ENCODE measurements at places on chromosomes 1 and 21.
A peak's percentile ranks its signal among the peaks of the same experiment; 100 is the strongest.

DNA sequence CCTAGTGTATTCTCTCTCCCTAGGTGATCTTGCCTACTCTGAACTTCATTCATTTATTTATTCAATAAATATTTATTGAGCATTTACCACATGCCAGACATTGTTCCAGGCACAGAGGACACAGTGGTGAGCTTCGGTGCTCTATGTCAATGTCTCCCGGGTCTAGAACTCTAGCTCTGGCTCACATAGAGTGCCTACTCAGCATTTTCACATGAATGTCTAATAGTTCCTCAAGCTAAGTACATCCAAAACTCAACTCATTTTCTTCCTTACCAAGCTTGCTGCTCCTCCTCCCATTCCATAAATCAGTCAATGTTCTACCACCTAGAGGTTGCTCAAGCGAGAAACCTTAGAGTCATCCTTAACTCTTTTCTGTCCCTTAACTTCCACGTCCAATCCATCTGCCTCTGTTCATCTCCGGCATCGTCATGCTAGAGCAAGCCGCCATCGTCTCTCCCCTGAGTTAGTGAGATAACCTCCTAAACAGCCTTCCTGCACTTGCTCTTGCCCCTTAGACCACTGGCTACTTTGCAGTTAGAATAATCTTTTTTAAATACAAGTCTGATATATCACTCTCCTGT lies 67.5 kb downstream of the TMEM53 start:
- no peak for DNase-seq

DNA sequence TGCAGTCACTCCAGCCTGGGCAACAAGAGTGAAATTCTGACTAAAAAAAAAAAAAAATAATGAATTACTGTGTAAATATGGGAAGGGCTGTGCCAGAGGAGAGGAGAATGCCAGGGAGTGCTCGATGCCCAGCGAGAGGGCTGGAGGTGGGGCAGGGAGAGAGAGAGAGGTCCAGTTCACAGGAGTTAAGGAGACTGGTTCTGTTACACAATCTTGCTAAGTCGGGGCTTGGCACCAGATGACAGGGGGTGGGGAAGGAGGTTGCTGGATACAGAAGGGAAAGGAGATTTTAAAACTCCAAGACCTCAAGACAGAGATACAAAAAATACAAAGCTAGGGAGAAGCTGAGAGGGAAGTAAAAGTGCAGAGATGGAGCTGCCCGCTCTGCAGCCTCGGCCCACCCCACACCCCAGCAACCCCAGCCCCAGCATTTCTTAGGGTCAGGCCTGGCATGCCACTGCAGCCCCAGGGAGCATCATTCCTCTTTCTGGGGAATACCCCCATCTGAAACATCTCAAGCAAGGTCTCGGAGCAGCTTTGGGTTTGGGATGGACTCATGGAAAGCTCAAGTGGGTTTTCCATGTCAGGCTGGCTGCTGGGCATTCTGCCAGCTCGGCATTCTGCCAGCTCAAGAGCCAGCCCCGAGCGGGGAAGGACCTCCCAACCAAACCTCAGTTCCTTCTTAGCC lies 991 bp downstream of the SELENBP1 start:
- peak; percentile 62 for DNase-seq

- DNase-seq = no peak
Observed at GRCh38 chr1:86648255-86648654, 56.1 kb upstream of the SH3GLB1 start.

DNA sequence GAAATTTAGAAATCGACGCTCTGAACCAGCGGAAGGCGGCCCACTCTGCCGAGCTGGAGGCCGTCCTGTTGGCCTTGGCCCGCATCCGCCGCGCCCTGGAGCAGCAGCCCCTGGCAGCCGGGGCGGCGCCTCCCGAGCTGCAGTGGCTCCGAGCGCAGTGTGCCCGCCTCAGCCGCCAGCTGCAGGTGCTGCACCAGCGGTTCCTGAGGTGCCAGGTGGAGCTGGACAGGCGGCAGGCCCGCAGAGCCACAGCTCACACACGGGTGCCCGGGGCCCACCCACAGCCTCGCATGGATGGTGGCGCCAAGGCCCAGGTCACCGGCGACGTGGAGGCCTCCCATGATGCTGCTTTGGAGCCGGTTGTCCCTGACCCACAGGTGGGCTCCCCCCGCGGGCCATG lies 47.0 kb upstream of the DIP2A start:
- DNase-seq = no peak

DNA sequence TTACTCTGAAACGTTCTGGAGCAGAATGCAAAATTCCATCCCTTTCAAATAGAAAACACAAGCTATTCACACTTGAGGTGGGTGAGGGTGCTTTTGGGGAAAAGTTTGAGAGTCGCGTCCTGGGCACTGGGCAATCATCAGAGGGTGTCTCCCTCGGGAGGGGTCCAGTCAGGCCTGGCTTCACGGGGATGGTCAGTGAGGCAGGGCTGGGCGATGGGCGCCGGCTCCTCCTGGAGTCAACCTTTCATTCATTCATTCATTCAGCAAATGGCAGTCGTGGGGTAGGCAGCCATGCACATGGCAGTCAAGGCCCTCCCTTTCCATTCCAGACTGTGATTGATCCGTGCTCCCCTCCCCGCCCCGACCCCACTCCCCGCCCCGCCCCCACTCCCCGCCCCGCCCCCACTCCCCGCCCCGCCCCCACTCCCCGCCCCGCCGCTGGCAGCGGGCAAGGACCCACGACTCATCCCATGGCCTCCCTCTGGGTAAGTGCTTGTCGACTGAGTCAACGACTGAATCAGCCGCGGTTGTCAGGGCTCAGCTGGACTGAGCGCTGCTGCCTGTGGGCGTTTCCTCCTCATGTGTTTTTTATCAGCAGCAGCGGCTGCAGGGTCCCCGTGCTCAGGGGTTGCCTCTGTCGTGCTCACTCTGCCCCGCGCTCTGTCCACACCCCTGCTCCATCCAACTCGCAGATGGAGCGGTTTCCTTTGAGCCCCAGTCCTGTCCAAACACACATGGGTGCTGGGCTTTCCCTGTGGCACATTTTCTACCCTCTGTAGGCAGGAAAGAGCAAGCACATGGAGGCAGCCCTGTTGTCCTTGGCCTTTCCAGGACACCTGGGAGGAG lies 12.5 kb upstream of the SPSB1 start:
- no peak for DNase-seq

DNA sequence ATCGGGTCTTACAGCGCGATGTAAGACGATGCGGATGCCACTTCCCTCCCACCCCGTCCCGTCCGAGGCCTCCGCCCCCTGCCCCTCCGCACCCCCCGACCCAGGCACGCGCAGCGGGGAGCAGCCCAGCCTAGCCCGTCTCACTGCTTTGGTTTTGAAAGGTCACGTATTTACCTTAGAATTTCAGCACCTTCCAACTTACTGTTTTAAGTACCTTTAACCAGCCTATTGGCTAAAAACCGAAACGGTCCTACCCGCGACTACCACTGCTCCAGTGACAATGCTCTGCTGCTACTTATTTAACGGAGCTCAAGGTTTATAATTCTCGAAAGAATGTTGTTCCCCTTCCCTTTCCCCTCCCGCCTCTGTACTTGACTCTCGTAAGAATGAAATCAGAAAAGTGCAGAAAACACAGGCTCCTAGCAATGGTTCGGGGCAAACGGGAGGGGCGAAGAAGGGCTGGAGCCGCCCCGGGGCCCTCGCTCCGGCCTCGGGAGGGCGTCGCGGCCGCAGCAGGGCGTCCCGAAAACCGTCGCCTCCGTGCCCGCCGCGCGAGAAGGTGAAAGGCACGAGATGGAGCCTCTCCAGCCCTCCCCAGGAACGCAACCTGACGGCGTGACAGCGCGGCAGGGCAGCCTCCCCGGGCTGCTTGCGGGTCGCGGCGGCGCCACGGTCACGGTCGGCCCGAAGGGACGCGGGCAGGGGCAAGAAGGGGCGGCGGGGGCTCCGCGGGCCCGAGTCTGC lies 667 bp downstream of the TMEM50B start:
- peak; percentile 54 for DNase-seq

DNA sequence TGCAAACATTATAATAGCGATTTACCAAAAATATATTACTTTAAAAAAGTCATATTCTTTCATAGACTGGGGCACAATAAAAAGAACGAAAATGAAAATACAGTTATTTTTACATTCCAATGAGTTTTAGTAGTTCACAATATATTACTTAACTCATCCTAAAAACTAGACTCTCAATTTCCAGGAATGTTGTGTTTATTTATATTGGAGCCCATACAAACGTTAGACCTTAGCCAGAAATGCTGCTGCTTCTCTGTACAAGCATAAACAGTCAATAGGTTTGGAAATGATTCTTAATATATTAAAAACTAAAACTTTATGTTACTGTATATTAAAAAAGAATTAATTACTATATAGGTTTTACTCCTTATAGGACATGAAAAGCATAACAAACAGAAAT lies 302.3 kb downstream of the BRINP3 start:
- no peak for DNase-seq

DNA sequence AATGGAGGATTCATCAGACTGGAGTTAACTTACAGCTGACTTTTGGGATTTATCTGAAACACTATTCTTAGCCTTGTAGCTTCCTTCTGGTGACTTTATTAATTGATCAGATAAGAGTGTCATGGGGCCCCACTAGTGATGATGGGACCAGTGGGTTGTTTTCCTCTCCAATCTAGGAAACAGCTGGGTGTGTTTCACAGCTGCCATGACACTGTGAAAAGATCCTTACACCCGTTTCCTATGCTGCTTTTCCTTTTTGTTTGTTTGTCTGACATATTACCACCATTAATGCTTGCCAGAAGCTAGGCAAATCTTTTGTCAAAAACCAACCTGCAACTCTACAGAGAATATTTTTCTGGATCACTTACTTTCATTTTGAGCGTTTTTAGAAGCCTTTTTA lies 86.2 kb downstream of the ZBTB18 start:
- DNase-seq = no peak

DNA sequence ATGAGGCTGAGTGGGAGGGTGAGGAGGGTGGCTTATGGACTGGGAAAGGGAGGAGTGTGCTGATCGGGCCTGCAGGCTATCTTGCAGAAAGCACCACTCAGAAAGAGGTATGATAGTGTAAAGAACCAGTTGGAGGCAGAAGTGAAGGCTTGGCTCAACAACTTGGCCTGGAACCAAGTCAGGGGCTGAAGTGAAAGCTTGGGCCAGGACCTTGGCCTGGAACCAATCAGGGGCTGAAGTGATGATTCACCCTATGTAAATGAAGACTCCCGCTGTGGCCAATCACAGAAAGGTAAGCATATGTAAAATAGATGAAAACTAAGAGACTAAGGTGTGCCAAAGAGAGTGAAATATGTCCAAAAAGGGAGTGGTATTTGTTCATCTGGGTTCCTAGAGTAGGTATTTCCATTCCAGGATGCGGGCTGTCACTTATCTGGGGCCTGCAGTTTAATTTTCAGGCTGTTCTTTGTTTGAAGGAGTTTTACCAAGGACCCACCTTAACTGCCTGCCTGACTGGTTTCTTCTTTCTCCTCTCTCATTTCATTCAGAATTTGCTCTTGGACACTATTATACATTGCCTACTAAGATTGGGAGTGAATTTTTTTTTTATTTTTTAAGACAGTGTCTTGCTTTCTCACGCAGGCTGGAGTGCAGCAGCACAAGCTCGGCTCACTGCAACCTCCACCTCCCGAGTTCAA lies 5.1 kb upstream of the RFX5 start:
- DNase-seq = no peak

DNA sequence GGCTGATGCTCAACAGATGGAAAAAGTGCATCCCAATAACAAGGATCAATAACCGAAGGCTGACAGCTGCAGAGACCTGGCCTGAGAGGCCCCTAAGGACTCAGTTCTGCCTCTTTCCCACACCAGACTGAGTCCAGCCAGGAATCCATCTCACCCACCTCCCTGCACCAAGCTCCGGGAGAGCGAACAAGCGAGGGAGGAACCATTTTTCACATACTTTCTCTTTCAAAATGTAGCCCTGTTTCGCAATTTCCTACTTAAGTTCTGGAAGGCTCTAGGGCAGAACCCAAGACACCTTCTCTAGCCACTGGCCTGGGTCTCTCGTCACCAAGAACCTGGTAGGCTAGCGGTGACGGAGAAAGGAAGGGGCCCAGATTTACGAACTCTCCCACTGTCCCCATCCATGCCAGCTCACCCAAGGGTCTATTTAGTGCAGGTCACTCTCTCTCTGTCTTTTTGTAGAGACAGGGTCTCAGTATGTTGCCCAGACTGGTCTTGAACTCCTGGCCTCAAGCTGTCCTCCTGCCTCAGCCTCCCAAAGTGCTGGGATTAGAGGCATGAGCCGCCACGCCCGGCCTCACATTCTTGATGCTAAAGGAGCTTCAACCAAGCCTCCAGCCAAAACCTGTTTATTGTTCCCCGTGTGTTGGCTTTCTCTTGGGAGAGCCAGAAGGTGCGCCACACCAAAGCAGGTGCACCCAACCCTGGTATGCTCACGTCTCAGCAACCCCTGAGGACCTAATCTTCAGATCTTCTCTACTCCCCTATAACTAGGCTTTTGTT lies 10.9 kb upstream of the GNL2 start:
- DNase-seq = no peak

DNA sequence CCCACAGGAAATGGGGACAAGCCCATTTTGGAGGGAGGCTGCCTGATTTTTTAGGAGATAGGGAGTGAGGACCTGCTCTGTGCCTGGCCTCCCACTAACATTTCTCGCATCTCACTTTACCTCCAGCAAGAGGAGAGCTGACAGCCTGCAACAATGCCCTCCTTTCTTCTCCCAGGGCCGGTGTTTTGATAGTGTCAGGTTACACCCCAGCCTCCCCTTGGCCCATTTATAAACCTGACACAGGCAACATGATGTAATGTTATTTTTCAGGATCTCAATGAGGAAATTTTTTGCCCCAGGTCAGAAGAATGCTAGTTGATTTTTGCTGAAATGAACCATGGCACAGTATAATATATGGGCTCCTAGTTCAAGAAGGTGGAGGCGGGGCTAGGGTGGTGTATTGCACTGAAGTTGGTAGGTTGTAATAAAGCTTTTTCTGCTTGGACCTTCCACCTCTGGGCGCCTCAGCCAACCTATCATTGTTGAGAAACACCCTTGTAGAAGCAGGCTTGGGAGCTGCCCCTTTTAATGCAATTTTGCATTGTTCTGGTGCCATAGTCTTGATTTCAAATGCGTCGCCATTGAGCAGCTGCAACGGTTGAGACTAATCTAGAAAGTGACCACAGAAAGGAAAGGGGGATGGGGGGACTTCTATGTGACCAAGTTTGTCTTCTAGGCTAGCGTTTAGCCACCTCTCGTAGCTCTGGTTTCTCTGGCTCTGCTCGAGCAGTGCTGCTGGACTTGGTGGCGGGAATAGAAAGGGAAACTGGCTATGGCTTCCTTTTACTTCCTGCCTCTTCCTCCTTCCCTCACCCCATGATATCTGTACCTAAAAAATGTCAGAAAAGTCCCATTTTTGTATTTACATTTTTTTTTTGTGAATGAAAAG lies 53.0 kb downstream of the PBX1 start:
- no peak for DNase-seq

GRCh38 chr1:209455145-209455544 lies 128.4 kb upstream of the CAMK1G start:
- DNase-seq = no peak

Measured in C1 segment of cervical spinal cord (tissue), 14 donors.